DMS79 (cell line): ENCODE measurements at places on chromosomes 4 and X.

GRCh38 chrX:1487401-1487800 is 34.7 kb upstream of the ASMTL start:
- no peak for DNase-seq

- no peak for DNase-seq
These were observed 17.4 kb downstream of the PAGE4 start for GRCh38 chrX:49846522-49846921.

DNA sequence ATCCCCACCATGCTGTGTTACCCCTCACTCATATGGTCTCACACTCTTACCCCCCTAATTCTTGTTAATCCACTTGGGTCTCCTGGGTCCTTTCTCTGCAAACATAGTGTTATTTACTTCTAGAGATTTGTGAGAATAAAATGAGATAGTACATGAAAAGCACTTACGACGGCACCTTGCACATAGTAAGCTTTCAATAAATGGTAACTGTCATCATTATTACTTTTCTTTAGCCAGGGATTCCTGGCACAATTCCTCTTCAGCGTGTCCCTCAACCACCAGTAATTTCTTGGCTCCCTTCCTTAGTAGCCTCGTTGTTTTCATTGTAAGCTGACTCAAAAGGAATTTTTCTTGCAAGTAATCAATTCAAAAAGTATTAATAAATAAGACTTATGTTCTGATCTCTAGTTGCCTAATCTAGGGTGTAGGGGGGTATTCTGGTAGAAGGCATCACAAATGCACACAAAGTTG is 30.1 kb upstream of the RBMX start:
- no peak for DNase-seq

DNA sequence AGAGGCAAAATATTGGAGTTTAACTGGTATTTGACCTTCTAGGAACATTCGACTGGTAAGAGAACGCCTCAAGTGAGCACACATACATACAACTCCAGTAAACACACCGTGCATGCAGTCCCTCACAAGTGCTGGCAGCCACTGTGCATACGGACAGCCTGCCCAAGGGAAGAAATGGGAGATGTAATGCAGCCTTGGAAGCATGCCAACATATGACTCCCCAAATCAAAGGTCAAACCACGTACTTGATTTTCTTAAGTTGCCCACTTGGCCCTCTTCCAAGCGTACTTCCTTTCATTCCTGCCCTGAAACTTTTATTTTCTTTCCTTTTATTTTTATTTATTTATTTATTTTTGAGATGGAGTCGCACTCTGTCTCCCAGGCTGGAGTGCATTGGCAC is 206.6 kb downstream of the SPRY1 start:
- DNase-seq: no peak

- DNase-seq: no peak
These were observed at the start of gene NPFFR2 for GRCh38 chr4:72031868-72032608. NPFFR2 (plus strand) TSS chr4:72032000; CDS start chr4:72128592, 96,592 bp downstream.

DNA sequence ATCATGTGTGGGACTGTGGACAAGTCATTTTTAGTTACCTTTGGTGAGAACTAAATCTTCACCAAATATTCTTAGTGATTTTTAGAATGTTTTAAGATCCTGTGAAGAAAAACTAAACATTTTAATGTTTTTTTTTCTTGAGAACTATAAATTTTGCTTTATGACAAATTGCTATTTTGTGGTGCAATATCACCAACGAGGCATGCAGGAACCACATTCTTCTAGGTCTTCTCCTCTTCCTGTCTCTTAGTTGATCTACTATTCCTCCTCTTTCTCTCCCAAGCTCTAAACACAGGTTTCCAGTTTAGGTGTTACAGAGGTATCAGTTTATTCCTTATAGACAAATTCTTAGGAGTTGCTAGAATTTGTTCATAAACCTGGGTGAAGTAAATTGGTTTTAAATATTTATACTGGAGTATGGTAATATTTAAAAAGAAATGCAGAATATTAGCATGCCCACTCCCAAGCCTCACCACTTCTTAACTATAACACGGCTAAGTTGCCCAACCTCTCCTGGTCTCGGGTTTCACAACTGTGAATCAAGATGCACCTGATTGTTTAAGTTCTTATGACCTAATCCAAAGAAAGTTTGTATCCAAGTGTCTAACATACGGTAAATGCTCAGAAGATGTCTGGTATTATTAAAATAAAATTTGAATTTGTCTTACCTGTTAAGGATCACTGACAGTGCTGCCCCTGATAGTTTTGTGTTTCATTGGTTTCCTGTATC is 56.5 kb upstream of the CLNK start:
- no peak for DNase-seq

- no peak for DNase-seq
These were observed 671.6 kb upstream of the SLIT2 start for GRCh38 chr4:19580095-19580494.

DNA sequence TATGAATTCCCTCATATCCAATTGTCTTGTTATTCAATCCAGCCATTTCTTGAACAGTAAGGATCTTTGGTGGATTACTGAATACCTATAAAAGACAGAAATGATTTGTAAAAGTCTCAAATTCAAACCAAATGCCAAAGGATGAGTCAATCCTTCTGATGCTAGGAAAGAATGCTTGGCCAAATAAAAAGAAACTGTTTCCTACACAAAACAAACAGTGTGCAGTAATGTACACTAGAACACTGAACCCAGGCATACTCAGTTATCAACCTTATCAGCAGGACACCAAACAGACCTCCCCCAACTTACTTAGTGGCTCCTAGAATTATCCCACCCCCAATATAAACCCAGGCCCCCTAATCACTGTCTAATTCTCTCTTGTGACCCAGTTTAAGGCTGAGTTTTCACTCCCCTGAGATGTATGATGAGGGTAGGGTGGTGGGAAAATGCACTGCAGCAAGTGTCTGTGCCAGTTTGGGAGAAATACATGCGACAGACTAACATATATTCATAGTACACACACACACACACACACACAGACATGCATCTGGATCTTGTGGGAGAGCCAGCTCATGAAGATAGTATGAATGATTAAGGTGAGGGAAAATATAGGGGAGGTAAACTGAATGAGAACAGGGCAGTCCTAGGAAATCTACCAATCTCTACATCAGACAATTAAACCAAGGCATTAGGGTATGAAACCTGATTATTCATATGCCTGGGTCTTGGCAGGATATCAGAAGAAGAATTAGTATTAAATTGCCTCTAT is 35.0 kb downstream of the CLDN2 start:
- DNase-seq: no peak

DNA sequence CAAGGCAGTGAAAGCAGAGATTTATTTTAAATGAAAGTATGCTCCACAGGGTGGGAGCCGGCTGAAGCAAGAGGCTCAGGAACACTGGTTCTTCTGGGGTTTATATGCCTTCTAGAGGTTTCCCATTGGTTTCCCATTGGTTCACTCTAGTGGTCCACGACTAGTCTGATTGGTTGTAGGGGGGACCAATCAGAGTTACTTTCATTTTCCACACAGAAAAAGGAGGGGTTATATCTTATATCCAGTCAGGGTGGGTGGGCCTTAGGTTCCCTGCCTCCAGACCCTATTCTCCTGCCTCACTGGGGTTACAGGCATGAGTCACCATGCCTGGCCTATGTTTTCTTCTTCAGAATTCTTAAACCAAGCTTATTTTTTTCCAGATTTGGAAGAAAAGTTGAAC is 101.6 kb downstream of the KLHL8 start:
- no peak for DNase-seq

DNA sequence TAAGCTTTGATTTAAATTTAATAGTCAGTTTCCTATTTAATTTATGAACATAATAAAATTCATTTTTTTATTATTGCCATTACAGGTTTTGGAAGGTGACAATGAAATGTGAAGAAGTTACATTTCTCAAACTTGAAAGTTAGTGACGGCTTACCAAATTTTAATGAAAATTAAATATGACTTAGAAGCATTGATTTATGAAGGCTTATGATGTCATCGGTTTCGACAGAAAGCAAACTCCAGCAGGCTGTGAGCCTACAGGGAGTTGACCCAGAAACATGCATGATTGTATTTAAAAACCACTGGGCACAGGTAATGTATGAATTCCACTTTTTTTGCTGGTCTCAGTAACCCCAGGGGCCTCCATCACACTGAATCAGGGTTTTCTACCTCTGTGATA is 157.1 kb downstream of the FHIP1A start:
- no peak for DNase-seq

GRCh38 chr4:168119100-168119499 is 26.8 kb downstream of the ANXA10 start:
- DNase-seq: no peak

DNA sequence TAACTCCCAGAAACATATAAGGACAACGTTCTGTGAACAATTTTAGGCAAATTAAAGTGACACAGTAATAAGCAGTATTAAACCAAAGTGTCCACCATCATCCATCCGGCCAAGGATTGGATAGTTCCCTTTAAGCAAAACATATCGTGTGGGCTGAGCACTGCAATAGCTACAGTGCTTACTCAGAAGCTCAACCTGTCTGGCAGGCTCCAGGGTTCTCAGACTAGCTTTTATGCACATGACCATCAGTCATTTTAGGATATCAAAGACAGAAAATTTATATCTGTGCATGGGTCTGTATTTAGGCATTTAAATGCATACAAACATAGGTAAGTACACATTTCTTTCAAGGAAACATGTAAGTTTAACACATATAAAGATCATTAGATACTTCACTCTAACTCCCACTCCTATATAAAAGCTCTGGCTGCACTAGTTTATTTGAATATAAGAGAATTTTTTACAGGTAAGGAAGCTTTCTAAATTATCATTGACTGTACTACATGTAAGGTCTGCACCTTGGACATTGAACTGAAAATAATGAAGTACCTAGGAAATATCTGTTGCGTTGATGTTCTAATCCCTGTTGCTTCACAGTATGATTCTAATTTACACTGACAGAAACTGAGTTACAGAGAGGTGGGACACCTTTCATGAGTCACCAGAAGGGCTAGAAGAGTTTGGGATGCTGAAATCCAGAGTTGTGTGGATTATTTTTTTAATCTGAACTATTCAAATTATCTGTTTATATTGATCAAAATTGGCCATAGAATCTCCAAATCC is 67.6 kb downstream of the ELOVL6 start:
- no peak for DNase-seq
